ENCODE measurements at places on chromosomes 5 and 9.

DNA sequence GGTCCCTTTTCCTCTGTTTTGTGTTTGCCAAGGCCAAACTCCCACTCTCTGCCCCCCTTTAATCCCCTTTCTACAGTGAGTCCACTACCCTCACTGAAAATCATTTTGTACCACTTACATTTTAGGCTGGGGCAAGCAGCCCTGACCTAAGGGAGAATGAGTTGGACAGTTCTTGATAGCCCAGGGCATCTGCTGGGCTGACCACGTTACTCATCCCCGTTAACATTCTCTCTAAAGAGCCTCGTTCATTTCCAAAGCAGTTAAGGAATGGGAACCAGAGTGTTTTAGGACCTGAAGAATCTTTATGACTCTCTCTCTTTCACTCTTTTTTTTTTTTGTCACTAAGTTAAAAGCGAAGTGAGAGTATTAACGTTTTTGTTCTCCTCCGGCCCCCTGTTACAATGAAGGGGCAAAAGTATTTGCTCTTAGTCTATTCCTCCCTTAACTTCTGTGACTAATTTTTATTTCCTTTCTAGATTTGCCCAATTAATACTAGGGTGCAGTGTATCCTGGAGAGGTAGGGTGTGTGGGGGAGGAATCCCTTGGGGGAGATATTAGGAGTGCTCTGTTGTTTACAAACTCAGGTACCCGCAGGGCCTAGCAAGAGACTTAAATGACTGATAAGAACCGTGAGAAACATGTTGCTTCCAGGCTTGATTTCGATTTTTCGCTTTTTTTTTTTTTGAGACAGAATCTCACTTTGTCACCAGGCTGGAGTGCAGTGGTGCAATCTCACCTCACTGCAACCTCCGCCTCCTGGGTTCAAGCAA lies 14.7 kb downstream of the GM2A start:
- no peak for DNase-seq

GRCh38 chr5:146042628-146043279 lies 62.6 kb downstream of the PLAC8L1 start:
- no peak for DNase-seq

DNA sequence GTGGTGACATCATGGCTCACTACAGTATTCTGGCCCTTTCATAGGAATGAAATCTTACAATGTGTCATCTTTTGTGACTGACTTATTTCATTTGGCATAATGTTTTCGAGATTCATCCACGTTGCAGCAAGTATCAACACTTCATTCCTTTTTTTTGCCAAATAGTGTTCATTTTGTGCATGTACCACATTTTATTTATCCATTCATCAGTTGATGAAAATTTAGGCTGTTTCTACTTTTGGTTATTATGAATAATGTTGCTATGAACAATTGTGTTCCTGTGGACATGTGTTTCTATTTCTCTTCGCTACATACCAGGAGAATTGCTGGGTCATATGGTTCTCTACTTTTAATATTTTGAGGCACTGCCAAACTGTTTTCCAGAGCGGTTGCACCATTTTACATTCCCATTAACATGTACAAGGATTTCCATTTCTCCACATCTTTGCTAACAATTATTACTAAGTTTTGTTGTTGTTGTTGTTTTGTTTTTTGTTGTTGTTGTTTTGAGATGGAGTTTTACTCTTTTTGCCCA lies 43.5 kb downstream of the RMI1 start:
- no peak for DNase-seq

DNA sequence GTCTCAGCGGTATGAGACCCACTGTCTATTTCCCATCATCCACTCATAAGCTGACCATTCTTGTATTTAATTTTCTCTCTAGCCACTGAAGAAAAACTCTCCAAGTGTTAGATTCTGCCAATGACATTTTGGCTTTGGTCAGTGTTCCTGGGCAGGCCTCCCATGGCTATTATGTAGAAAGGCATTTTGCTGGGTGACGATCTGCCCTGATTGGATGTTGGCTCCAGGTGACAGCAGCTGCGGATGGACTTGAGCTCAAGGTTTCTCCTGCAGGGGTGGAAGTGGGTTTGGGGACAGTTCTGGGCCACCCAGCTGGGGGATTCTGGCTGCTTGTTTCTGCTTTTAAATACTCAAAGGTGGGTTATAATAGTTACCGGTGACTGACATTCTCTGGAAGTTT lies 31.6 kb downstream of the ACSL6 start:
- DNase-seq, result no peak

DNA sequence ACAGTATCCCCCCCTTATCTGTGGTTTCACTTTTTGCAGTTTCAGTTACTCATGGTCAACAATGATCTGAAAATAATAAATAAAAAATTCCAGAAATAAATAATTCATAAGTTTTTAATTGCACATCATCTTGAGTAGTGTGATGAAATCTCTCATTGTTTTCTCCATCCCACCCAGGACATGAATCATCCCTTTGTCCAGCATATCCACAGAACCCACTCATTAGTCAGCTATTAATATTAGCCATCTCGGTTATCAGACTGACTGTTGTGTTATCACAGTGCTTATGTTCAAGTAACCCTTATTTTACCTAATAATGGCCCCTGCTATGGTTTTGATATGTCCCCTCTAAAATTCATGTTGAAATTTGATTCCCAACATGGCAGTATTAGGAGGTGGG lies 40.7 kb downstream of the FAM114A2 start:
- DNase-seq, result no peak

GRCh38 chr9:83146325-83146724 lies 83.4 kb upstream of the RASEF start:
- no peak for DNase-seq

GRCh38 chr5:33841891-33842290 lies 49.9 kb downstream of the ADAMTS12 start:
- DNase-seq, result no peak

- DNase-seq, result no peak
These were observed 3.5 kb upstream of the VDAC1 start for GRCh38 chr5:134008266-134008749.

GRCh38 chr5:83433891-83434290 lies 37.7 kb upstream of the VCAN start:
- DNase-seq, result no peak

DNA sequence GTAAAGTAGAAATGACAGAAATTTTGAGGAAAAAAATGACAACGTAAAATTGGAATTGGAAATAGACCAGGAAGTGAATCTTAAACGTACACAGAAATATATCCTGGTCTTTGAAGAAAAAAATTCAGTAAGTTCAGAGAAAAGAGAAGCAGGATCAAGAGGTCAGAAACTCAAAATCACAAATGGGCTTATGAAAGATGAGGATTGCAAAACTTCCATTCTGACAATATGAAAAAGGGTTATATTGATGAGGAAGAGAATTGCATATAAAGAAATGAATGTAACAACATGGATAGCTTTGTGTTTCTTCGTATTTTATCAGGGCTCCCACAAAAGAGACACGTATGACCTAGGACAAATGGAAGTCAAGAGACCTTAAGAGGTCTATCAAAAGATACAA lies 58.1 kb downstream of the OXCT1 start:
- no peak for DNase-seq

DNA sequence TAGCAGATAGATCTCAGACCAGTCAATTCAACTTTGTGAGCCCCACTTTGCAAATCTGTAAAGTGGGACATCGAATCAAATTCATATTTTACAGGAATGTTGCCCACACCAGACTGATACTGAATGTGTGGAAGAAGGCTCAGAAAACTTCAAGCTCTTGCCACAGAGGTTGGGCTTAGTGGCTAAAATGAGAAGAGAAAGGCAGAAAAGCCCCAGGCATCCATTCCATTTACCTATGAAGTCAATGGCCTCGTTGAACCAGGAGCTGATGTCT lies 1.7 kb downstream of the DUSP1 start:
- no peak for DNase-seq

GRCh38 chr5:85052826-85053225 lies 668.1 kb upstream of the EDIL3 start:
- no peak for DNase-seq

DNA sequence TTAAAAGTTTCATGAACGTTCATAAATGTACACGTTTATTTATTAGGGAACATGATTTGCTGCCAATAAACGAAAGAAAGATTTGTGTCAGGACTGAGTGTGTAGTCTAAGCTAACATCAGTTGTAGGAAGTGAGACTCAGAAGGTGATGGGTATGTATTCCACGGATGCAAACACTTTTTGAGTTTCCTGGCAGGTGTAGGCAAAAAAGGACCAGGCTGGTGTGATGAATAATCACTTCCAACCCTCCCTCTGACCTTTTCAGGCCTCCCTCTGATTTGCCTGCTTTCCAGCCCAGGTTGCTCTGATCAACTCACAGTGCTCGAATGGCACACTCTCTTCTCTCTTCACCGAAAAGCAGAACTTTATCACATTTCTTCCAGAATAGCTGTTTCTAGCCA lies 51.8 kb downstream of the BASP1 start:
- DNase-seq, result no peak

DNA sequence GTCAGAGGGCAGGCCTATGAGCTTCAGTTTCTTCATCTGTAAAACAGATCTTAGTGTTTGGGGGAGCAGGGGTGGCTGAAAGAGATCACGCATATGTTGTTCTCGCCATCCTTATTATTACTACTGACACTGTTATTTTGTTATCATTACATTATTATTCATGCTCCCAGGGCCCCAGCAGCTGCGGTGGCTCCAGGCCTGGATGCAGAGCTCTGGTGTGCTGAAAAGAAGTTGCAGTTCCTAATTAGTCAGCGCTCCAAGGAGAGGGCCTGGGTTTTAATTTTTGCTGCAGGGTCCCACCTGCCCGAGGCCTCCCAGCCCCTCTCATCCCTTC lies 19.5 kb downstream of the CXXC5 start:
- no peak for DNase-seq

- no peak for DNase-seq
These were observed 599 bp downstream of the LYRM7 start for GRCh38 chr5:131171276-131171810.

GRCh38 chr5:39742916-39743315 lies 318.1 kb upstream of the DAB2 start:
- no peak for DNase-seq

GRCh38 chr9:33288828-33289483 lies 1.4 kb upstream of the NFX1 start:
- peak; percentile 7 for DNase-seq

DNA sequence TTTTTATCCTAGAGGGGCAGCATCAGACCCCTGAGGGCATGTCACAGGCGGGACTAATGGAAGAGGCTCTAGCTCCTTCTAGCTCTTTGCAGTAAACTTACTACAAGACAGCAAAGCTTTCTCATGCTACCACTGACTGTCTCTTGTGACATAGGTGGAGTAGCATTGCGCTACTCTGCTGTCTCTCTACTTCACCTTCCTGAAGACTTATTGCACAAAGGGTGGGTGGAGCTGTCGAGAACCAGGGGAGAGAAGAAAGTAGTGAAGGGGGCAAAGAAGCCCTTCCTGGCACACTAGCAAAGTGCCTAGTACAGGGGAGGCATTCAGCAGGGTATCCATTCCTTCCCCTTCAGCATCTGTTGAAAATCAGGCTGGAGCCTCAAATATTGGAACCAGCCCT lies 36.1 kb upstream of the NEK6 start:
- DNase-seq, result no peak

- no peak for DNase-seq
These were observed 70.5 kb downstream of the MLLT3 start for GRCh38 chr9:20551835-20552234.

DNA sequence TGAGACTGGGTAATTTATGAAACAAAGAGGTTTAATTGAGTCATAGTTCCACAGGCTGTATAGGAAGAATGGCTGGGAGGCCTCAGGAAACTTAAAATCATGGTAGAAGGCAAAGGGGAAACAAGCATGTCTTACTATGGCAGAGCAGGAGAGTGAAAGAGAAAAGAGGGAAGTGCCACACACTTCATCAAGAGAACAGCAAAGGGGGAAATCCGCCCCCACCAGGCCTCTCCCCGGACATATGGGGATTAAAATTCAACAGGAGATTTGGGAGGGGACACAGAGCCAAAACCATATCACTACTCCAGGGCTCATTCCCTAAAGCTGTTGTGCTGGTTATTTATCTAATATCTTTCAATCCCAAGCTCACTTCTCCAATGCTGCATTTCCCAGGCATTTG lies 50.2 kb upstream of the NR3C1 start:
- no peak for DNase-seq

GRCh38 chr9:112112519-112112918 lies 62.6 kb downstream of the SUSD1 start:
- DNase-seq, result no peak

GRCh38 chr5:58855851-58856739 lies 273.2 kb downstream of the RAB3C start:
- DNase-seq, result no peak

DNA sequence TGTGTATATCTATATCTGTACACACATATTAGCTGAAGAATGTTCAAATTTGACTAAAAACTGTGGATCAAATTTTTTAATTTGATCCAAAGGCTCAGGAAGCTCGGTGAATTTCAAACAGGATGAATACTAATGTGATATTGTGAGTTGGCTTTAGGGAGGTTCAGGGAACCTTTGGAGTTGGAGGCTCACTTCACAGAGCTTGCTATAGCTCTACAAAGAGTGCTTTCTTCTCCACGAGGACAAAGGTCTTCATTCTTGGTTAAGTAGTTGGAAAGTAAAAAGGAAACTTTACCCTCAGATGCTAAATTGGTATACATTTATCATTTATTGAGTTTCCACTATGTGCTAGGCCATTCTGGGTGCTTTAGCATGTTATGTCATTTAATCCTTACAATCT lies 36.3 kb upstream of the MTAP start:
- DNase-seq, result no peak

GRCh38 chr9:98081477-98082219 lies 25.1 kb downstream of the NANS start:
- no peak for DNase-seq

DNA sequence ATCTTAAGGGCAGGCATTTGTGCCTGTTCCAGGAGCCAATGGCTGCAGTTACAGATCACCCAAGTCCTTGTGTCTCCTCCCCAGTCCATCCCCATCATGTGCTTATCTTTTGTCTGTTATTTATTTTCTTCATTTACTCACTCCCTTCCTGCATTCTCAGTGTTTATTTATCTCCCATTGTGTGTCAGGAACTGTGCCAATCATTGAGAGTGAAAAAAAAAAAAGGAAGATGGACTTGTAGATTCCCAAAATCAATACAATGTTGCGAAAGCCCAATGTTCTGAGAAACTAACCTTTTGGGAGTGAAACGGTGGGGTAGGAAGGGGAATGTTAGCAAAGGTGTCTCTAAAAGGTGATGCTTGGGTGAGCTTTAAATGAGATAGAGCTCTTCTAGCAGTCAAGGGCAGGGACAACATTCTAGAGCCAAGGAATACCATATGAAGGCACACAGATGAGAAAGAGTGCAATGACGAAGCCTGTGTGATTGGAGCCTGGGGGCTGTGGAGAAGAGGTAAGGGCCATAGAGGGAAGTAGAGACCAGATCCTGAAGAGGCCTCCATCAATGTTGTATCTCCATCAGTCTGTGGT lies 53.0 kb downstream of the CMYA5 start:
- DNase-seq, result no peak
